ENCODE measurements at places on chromosomes 7 and 10.

GRCh38 chr7:22872096-22872807 lies 49.6 kb upstream of the TOMM7 start:
- no peak for DNase-seq

DNA sequence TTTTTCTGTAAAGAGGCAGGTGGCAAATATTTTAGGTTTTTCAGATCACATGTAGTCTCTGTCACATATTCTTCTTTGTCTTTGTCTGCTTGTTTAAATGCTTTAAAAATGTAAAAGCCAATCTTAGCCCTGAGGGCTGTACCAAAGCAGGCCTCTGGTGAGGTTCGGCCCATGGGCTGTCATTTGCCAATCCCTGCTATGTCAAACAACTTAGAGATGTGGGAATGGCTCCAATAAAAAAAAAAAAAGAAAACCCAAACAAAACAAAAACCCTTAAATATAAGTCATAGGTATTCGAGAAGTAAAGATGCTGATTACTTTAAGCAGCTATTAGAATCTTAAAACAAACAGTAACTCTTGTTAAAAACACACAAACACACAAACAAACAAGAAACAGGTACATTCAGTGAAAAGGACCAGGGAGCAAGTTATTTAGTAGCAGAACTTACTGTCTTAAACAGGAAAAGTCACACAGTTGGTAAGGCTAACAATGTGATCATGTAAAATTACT lies 61.4 kb upstream of the NAMPT start:
- no peak for DNase-seq

GRCh38 chr10:131934769-131935168 lies 34.0 kb downstream of the PPP2R2D start:
- DNase-seq: no peak

DNA sequence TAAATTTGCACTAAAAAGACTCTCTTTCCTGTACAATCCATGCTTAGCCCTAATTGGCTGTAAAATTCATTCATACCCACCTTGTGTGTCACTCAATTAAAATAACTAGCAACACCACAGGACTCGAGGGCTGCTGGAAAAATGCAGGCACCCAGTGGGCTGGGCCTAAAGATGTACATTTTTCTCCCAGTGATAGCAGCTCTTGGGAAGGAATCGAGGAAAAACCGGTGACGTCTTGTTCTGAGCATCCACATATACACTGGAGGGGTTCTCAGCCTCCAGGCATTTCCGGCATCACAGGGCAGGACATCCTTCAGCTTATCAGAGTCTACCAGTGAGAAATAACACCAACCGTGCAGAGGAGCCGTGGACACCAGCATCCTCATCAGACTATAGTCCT lies 85.8 kb upstream of the PITRM1 start:
- DNase-seq: no peak

DNA sequence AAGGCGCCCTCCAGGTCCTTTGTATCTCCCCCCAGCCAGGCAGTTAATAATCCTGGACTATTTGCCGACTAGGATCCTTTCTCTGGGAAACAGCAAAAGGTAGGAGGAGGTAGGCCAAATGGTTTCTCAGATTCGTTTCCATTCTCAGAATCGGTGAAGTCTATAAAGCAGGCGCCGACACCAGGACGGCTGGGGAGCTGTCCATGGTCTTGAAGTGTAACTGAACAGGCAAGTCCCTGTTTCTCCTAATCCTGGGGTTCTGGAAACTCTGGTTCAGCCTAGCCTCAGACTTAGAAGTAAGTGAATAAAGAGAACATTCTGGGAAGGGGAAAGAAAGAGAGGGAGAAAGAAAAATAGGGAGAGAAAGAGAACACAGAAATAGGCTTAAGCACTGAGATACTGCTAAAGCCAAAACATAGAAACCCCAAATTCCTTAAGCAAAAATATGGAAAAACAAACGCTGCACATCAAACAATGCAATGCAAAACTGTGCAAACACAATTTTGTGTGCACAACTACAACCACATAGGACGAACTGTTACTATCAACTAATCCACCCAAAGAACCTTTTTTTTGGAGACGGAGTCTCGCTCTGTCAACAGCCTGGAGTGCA lies 11.1 kb upstream of the INA start:
- peak; percentile 78 for DNase-seq

DNA sequence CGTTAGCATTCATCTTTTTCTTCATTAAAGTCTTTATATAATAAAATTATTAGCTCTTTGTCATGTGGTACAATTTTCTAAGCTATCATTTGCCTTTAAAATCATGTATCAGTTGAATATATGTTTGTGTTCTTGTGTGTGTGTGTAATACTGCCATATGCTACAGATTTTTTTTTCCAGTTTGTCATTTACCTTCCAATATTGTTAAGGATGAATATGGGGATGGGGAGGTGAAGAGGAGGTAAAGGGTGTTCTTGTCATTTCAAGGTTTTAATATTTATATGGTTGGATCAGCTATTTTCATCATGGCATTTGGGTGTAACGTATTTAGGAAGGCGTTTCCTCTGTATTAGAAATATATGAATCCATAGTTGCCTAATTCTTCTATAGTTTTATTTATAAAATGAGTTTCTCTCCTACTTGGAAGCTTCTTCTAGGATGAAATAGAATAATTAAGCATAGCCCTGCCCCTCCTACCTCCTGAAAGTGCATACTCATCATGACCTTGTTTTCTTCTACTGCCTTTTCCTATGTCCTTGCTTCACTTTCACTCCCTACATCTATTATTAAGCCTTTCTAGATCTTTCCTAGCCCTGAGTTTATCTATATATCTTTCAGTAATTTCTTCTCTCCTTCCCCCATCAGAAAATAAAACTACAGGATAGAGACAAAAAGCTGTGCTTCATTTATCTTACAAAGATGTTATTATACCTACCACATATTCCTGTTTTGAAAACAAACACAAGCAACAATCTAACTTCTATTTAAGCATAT lies 25.1 kb downstream of the RAB18 start:
- DNase-seq: no peak

- no peak for DNase-seq
Observed at GRCh38 chr10:14389981-14390590, 59.4 kb upstream of the FRMD4A start.

- DNase-seq: no peak
Observed at GRCh38 chr10:113420733-113421675, 131.8 kb upstream of the HABP2 start.

GRCh38 chr10:74433993-74434392 lies 283.0 kb downstream of the ADK start:
- DNase-seq: no peak

- no peak for DNase-seq
Observed at GRCh38 chr7:118104812-118105441, 79.0 kb upstream of the LSM8 start.

GRCh38 chr7:33792547-33793105 lies 112.7 kb upstream of the BMPER start:
- DNase-seq: no peak

- DNase-seq: no peak
Observed at GRCh38 chr7:71625545-71625944, 493.6 kb downstream of the GALNT17 start.

DNA sequence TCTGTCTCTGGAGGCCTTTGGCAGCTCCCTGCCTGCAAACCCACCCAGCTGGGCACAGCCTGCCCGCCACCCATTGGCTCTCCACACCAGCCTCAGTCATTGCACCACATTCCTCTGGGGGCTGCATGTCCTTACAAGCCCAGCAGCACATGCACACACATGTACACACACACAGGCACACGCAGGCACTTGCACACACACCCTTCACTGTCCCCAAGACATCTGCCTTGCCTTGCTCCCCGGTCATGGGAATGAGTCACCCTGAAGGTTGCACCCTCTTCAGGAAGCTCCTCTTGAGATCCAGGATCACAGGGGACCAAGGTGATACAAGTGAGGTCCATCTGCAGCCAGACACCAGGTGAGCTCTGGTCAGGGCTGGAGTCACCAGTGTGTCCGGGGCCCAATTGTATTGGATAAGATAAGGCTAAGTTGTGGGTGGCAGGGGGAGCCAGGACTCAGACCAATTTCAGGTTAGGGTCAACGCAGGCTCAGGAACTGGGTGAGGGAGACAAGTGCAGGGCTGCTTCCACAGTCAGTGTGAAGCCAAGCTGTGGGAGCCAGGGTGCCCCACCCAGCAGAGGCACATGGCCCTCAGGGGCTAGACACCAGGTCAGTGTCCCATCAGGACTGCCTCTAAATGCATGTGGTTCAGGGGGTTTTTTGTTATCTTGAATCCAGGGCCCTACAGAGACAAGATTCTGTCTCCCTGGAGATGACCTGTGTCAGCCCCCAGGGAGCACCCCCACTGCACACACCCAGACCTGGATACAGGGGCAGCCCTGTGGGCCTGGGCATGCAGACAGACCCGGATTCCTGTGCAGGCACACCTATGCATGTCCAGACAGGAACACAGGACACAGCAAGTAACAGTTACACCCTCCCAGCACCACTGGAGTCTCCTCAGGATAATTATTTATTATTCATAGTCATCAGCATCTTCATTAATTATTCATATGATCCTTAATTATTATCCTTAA lies 33.8 kb downstream of the KCNH2 start:
- no peak for DNase-seq

GRCh38 chr7:26115650-26116049 lies 36.3 kb upstream of the NFE2L3 start:
- no peak for DNase-seq

DNA sequence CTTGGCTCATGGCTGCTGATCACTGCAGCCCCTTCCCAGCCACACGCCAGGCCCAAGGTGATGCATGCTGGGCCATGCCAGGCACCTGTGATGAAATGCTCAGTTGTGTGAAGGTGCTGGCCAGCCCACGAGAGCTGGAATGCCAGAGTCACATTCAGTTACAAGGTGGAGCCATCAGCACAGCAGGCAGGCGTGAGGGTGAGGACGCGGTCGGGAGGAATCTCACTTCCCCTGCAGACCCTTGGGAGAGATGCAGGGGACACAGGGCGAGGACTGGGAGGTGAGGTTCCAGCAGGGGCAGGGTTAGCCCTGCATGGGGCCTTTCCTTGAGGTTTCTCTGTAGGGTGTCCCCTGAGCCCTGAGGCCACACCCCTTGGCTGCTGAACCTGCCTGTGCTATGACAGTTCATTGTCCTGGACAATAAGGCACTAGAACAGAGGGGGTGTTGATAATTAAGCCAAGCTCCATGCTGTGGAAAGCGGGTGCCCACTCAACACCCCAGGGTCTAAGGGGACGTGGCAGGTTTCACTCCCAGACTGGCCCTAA lies 82.4 kb downstream of the ADARB2 start:
- DNase-seq: no peak

GRCh38 chr7:94417306-94417705 lies 22.6 kb downstream of the COL1A2 start:
- DNase-seq: no peak

GRCh38 chr10:99560277-99561126 lies 27.8 kb downstream of the NKX2-3 start:
- peak; percentile 61 for DNase-seq

DNA sequence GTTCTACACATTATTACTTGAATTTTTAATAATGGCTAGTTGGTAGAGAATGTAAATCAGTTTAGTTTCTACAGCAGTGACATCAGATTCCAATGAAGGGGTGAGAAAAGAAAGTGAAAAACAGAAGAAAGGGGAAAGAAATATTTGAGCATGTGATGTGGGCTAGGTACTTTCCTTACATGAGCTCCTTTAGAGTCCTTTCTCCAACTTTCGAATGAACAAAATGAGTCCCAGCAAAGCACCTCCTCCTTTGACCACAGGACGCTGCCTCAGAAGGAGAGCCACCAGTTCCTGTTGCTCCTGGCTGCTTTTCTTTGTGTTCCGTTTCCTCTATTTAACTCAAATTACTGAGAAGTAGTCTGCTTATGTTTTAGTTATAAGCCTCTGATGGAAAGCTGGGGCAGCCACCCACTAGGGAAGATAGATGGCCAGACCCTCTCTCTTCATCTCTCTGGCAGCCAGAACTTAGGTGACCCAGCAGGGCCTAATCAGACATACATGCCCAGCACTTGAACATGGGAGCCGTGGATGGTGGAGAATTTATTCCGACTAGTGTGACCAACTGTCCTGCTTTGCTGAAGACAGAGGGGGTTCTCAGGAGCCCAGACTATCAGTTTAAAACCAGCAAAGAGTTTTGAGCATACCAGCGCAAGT lies 82.4 kb upstream of the NME8 start:
- no peak for DNase-seq

- DNase-seq: no peak
Observed at GRCh38 chr10:115026746-115027140, 66.4 kb upstream of the ATRNL1 start.

GRCh38 chr10:32093650-32094049 lies 37.4 kb upstream of the KIF5B start:
- DNase-seq: no peak

DNA sequence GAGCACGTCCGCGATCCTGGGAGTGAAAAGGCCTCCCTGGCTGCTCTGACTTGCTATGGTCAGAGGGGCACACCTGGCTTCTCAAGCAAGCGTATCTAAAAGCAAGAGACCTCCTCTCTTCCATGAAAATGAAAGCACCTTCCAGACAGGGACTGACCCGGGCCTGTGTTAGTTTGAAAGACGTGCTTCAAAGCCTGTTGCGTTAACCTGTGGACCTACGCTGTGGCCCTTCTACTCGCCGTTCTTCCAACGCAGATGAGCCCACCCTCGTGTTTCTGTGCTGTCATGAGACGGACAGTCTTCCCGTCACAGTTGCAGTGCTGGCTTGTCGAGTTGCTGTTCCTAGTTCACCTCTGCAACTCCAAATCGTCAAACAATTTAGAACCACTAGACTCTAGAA lies 15.5 kb upstream of the GDI2 start:
- no peak for DNase-seq

- peak; percentile 19 for DNase-seq
Observed at GRCh38 chr10:73433538-73433867, at the start of gene MSS51. MSS51 (minus strand) TSS chr10:73433561; CDS start chr10:73428284, 5,277 bp downstream.

DNA sequence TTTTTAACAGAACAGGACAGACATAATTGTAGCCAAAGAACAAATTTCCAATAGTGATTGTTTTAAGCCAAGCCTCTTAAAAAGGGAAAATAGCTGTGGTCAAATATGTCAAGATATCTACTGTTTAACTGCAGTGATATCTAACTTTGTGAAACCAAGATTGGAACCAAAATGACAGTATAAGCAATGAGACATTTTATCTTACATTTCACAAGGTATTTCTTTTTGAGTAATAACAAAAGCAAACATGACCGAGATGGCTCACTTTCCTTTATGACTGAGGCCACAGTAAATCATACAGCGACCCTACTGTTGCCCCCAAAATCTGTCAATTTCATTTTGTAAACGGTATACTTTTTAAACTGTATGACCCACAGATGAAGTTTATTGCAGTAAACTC lies 215.8 kb downstream of the MLLT10 start:
- no peak for DNase-seq

GRCh38 chr7:370259-370625 lies 80.3 kb downstream of the FOXL3 start:
- DNase-seq: no peak

GRCh38 chr10:102645388-102645740 lies 1.1 kb downstream of the TRIM8 start:
- peak; percentile 93 for DNase-seq

DNA sequence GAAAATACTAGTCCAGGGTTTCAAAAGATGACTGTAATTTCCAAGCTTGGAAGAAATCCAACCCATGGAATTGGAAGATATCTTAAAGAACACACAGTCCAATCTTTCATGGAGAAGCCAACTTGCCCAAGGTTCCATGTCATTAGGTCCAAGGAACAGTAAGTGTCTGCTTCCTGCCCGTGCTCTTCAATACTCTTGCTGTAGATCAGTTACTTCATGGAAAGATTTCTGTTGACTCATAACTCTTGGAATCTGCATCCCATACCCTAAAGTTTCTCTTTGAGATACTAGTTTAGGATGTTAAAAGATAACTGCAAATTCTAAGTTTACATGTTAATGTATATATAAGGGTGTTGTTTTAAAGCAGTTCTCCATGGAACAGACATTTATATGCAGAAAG lies 127.9 kb upstream of the SLC13A1 start:
- no peak for DNase-seq

- no peak for DNase-seq
Observed at GRCh38 chr10:121428867-121429266, 169.4 kb downstream of the FGFR2 start.
